NCI-H2171 (cell line): ENCODE measurements at places on chromosomes 3 and 15.

- no peak for DNase-seq
These were observed 164.3 kb upstream of the LPP start for GRCh38 chr3:187989575-187990153.

GRCh38 chr15:39580485-39581241 is at the start of gene THBS1:
Gene THBS1, plus strand, starts transcription at chr15:39581079. Its CDS starts 779 bp downstream, at chr15:39581858.
- peak; percentile 55 for DNase-seq

DNA sequence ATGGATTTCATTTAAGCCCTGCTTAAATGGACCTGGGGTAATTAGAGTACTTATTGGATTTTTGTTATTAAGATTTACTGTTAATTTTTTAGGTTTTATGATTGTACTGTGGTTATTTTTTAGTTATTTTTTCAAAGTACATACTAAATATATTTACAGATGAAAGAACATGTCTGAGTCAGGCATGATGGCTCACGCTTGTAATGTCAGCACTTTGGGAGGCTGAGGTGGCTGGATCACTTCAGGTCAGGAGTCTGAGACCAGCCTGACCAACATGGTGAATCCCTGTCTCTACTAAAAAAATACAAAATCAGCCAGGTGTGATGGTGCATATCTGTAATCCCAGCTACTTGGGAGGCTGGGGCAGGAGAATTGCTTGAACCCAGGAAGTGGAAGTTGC is 16.2 kb upstream of the RPL24 start:
- no peak for DNase-seq

- DNase-seq = no peak
These were observed 193.9 kb downstream of the DIPK2A start for GRCh38 chr3:144165482-144165881.

- DNase-seq = no peak
These were observed 30.3 kb upstream of the CTNNB1 start for GRCh38 chr3:41169023-41169422.

DNA sequence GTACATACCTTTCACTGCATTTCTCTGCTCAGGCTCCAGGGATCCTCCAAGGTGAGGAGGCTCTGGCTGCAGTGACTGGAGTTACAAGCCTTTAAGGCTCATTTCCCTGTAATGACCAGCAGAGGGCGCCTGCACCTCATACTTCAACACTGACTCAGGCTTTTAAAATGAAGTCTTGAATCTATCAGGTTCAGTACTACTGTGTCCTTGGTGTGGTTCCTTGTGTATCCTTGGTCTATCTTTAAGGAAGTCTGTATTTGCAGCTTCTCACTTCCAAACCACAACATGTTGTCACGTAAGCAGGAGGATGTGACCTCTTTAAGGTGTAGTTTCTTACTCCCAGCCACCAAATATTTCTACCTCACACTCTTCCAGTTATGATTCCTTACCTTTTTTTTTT is 122.5 kb upstream of the ZBED2 start:
- DNase-seq = peak; percentile 77

GRCh38 chr3:103601666-103602065 is 1166.9 kb downstream of the ZPLD1 start:
- no peak for DNase-seq

- DNase-seq = no peak
These were observed 202.7 kb downstream of the ITPR1 start for GRCh38 chr3:4695846-4696245.

DNA sequence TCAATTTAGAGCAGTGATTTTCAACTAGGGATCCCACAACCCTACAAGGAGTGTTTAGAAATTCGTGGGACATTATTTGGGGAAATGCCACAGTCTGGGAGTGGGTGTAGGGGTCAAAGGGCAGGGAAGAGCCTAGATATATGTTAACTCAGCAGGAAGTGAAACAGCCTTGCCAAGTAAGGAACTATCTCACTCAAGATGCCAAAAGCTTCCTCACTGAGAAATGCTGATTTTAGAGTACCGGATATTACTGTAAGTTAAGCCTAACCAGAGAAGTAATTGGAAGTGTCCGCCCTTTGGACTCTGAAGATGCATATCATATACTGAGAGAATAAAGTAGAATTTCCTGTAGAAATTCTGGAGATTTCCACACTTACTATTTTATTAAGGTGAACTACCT is 158.6 kb downstream of the BBX start:
- no peak for DNase-seq

GRCh38 chr15:71083349-71083748 is 31.9 kb upstream of the THSD4 start:
- DNase-seq = no peak

- DNase-seq = no peak
These were observed 33.6 kb downstream of the ZDHHC19 start for GRCh38 chr3:196177567-196177966.
